ENCODE measurements at places on chromosomes 11 and 22.
A peak's percentile ranks its signal among the peaks of the same experiment; 100 is the strongest.

- DNase-seq, result no peak
These were observed 57.1 kb upstream of the PPP6R3 start for GRCh38 chr11:68403424-68403823.

DNA sequence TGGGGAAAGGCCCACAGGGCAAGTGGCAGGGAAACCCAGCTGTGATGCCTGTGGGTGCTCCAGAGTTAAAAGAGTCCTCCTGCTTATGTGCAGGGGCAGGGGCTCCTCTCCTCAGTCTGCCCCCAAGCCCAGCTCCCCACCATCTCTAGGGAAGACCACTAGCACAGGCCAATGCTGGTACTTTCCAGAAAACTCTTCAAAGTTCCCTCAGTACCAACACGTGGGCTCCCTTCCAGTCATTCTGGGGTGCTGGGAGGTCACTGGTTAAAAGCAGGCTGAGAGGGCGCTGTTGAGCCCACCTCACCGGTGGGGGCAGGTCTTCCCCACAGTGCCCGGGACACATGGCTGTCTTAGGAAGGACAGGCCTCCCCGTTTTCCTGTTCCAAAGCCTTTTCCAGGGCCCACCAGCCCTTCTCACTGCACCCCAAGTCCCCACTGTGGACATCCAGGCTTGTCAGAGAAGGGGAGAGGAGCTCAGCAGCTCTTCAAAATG, 154.6 kb downstream of the TRIM29 start:
- DNase-seq, result no peak

- DNase-seq, result no peak
These were observed 23.1 kb upstream of the ARHGAP42 start for GRCh38 chr11:100663996-100664395.

- DNase-seq, result no peak
These were observed 544.4 kb downstream of the MIAT start for GRCh38 chr22:27201741-27202140.

- DNase-seq, result no peak
These were observed 5.1 kb upstream of the CLPB start for GRCh38 chr11:72439455-72439854.

DNA sequence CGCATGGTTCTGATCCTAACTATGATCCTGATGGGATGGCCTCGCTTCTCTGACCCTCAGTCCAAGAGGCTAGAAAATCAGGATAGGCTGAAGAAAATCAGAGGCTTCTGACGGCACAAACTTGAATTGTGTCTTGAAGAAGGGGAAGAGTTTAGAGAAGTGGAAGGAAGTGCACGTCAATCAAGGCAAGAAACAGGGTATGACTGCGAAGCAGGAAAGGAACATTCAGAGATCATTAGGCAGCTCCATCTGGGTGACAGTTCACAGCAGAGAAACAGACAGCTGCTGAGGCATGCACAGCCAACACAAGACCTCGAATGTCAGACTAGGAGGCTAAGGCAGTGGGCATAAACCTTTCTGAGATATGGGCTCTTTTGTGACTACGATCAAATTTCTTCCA, 29.3 kb downstream of the CLPB start:
- DNase-seq, result no peak

GRCh38 chr11:128624269-128625175, 37.2 kb upstream of the ETS1 start:
- DNase-seq, result no peak

DNA sequence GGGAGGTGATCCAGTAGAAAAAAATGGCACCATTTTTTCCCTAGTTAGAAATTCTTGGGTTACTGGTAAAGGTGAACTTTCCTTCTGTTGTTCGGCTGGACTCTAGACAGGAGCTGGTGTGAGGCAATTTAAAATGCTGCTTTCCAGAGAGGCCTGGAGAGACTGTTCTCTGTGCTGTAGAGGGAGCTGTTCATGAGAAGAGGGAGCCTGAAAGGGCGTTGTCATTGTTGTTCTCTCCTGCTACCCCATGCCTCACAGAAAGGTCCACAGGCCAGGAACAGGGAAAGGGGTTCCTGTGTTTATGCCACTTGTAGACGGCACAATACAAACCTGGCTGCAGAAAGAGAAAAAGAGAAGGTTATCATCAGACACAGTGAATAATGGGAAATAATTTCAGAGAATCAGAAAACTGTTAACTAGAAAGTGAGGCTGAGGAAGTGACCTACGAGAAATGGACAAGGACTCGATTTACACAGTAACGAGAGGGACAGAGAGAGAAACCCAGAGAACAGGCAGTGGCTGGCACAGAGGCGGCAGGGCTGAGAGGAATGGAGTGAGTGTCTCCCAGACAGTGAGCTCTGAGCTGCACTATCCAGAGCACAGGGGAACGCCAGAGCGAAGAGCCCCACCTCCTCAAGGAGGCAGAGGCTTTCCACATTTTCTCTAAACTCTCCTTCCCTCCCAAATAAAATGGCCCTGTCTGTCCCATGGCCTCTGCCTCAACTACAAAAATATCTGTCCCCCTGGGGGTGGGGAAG, 109.2 kb downstream of the RRM1 start:
- DNase-seq, result no peak

DNA sequence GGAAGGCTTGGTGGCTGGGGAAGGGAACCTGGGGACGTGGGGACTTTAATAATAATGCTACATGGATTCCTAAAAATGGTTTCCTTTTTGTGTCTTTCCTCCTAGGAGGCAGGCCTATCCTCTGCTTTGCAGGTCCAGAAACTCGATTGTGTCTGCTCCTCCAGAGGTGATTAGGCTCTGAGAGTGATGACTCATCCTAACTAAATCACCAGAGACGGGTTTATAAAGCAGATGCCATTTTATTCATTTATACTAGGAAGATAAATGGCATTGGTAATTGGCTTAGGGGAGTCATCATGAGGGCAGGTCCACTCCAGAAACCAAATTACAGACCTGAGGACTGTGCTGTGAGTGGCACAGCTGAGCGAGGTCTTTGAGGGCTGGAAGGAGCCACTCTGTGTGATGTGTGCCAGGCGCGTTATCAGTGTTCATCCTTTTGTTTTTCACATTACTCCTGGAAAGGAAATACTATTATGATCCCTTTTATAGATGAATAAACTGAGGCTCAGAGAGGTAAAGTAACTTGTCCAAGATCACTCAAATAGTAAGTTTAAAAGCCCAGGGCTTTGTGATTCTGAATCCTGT, 7.1 kb downstream of the NLRX1 start:
- no peak for DNase-seq

- peak; percentile 82 for DNase-seq
These were observed 2.1 kb upstream of the CPT1A start for GRCh38 chr11:68843703-68844312.

DNA sequence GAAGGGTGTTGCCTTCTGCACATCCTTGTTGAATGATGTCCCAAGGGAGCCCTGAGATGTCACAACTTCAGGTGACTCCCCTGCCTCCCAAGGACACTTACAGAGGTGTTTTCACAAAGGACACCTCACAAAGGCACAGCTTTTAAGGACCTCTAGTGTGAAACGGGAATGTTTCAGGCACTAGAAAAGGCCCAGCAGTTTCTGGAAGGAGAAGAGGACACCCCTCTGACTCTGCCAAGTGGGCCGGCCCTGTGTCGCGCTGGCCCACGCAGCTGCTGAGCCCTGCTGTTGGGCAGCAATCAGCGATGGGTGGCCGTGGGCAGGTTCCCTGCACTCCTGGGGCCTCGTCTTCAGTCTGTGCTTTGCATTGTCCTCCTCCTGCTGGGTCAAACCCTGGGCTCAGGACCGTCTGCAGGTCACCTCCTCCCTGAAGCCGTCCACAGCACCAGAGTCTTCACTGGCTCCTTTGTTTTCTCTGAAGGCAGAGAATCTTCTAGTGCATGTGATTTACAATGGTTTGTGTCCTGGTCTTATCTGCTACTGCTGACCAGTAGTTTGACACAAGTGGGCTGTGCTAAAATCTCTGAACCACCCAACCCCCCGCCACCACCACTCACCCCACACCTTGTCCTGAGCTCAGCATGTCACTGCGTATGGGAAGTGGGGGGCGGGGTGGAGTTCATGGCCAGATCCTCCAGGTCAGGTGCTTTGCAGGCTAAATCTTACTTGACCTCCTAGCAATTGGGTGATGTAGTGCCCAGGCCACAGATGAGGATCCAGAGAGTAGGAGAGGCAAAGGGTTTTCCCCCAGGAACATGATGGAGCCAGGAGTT, 3.2 kb downstream of the LINC01488 start:
- DNase-seq, result no peak

DNA sequence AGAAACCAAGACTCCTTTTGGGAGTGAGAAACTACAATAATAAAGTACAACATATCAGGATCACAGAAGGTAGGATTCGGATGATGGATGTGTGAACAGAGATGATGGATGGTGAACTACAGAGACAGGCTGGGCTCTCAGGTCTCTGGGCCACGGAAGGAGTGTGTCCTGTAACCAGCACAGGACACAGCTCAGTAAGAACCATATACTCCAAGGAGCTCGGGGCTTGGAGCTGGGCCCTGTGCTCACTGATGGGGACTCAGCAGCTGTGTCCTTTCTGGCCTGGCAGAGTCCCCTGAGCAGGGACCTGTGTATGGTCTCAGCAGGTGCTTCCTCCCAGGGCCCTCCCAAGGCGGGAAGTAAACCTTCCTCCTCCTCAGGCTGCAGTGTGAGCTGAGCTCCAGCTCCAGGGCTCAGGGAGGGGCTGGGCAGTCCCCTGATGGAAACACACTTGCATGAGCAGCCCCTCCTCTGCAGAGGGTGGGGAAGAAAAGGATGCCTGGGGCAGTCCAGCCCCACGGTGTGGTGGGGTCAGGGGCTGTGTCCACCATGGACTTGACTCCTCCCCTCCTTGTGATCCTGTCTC, 39.8 kb upstream of the TOP3B start:
- no peak for DNase-seq

DNA sequence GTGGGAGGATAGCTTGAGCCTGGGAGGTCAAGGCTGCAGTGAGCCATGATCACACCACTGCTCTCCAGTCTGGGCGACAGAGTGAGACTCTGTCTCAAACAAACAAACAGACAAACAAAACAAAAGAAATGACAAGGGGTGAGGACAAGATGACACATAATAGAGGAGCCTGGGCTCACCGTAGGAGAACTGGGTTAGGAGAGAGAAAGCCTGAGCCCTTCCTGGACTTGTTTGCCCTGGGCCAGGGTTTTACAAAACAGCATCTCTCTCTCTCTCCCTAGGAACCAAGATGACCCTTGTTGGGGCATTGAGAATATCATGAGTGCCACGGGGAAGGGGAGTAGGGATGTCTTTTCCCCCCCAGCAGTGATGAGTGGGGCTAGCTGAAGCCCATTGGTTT, 15.7 kb downstream of the ROBO3 start:
- no peak for DNase-seq

DNA sequence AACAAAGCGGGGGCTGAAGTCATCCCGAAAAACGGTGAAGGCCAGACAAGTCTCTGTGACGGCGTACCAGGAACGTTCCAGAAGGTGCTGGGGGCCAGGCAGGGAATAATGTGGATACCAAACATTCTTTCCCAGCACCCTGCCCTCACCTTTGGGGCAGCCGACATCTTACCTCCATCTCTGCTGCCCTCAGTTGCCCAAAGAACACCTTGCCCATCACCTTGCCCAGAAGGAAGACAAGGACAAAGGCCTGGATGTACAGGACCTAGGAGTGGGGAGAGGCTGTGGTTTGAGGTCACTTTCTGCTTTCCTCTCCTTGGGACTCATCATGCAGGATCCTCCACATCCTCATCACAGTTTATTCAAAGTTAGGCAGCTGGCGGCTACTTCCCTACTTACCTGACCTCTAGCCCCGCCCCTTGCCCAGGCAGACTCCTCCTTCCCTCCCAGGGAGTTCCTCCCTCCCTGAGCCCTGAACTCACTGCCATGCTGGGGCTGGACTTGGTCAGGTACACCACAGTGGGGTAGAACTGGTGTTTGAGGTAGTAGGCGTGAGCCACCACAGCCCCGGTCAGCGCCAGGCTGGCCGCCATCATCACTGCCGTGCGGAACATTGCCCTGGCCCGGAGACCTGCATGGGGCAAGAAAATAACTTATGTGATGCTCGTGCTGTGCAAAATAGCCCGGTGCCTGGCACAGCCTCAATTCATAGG, 1.2 kb downstream of the SYVN1 start:
- peak; percentile 77 for DNase-seq

DNA sequence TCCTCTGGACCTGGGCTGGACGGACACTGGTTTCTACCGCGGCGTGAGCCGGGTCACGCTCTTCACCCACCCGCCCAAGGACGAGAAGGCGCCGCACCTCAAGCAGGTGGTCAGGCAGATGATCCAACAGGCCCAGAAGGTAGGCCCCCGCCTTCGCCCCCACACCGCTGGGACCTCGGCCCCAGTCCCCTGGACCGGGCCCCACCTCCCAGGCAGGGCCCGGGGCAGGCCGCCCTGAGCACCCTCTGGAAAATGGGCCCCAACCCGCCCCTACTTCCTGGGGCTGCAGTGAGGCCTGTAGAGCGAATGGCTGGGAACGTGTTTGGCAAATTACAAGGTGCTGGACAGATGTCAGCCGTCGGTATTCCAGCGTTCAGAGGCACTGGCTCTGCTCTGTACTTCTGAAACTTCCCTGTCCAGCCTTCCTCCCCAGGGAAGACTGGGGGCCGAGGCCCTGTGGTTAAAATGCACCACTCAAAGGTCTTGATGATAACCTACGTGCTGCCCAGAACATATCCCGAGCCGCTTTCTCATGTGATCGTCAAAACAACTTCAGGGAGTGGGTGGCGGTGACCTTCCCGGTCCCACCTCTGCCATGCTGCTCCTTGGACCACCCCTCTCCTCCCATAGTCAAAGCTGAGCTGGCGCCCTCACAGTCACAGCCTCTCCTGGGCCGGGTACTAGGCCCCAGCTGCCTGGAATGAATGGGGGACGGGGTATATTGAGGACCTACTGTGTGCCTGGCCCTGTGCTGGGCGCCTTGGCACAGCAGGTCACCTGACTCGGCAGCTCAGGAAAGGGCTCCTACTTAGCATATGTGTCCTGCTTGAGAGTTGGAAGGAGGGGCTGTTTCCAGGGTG, 869 bp downstream of the FAM83F start:
- DNase-seq, result no peak

DNA sequence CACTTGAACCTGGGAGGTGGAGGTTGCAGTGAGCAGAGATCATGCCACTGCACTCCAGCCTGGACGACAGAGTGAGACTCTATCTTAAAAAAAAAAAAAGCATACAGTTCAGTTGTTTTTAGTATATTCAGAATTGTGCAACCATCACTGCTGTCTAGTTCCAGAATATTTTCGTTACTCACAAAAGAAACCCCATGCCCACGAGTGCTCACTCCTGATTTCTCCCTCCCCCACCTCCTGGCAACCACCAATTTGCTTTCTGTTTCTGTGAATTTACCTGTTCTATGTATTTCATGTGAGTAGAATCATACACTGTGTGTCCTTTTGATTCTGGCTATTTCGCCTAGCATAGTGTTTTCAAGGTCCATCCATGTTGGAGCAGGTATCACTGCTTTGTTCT, 24.8 kb downstream of the PTPRJ start:
- DNase-seq, result no peak

- no peak for DNase-seq
These were observed 72.6 kb upstream of the PPARA start for GRCh38 chr22:46077669-46078099.

GRCh38 chr11:78420796-78421209, 3.2 kb upstream of the GAB2 start:
- peak; percentile 12 for DNase-seq

Data from activated naive CD4-positive, alpha-beta T cell treated with anti-CD3 and anti-CD28 coated beads, Interleukin-2, amount 50 U/mL, for 72 hours (primary cell).